ENCODE measurements at places on chromosomes 16 and 17.

- DNase-seq: no peak
Observed at GRCh38 chr17:80260791-80261158, at the start of gene RNF213. TSS of gene RNF213 (plus strand) at chr17:80260852. CDS start at chr17:80263682, 2,830 bp downstream.

DNA sequence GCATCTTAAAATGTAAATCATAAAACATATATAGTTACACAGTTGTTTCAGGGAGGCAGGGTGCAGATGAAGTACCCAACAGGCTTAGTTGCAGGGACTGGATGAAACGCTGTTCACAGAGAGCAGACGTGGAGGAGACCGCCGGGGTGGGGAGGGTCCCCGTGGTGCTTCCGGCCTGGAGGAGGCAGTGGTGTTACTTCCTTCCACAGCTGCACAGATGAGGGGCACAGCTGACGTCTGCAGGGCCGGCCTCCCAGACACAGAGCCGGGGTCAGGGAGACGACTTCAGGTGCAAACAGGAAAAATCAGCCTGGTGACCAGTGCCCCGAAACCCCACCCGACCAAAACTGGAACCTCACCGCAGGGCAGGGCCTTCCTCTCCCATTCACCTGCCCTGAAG is 17.1 kb downstream of the SPIRE2 start:
- DNase-seq: no peak

GRCh38 chr16:2715064-2715463 is 5.0 kb downstream of the PRSS27 start:
- no peak for DNase-seq

DNA sequence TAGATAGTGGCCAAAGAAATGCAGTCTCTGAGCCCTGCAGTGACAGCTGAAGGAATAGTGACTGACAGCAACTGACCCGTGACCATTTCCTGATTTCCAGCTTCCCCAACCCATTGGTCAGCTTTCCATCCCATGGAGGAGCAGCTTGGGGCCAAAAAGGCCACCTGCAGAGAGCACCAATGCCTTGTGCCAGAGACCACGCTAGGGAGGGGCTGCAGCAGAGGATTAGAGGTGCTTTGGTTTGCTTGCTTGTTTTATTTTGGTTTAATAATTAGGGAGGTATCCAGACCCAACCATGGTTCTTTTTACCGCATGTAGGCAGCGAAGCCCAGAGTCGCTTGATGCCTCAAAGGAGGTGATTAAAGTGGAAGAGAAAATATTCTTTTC is 61.3 kb upstream of the SIAH1 start:
- no peak for DNase-seq

DNA sequence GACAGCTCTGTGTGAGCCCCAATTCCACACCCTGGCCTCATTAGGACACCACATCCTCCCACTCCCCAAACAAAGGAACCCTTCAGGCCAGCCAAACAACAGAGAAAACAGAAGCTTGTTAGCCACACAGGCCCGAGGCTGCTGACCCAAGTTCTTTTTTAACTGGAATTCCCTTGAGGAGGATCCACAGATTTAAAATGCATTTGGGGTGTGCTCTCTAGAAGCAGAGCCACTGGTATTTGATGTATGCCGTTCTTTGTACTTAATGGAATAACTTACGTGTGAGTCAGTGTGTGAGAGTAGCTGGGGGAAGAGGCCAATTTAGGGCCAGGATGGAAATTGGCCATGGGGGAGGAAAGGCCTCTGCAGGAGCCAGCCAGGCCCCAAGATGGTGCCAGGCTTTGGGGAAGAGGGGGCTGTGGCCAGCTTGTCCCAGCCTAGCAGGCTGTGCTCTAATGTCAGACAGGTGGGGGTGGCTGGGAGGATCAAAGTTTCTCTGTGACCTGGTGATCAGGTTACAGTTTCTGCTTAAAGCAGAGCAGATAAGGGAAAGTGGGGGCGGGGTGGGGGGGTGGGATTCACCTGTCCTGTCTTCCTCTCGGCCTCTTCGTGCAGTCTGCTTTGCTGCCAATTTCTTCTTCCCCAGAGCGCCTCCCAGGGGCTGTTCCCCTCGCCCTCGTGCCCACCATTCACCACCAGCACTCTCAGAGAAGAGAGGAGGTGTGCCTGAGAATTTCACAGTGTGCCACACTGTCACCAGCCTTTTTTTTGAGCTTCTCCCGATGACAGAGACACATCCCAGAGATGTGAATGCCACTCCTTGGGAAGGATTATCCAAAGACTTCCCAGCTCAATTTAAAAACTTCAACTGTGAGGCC is 50.8 kb downstream of the TOM1L2 start:
- DNase-seq: no peak

DNA sequence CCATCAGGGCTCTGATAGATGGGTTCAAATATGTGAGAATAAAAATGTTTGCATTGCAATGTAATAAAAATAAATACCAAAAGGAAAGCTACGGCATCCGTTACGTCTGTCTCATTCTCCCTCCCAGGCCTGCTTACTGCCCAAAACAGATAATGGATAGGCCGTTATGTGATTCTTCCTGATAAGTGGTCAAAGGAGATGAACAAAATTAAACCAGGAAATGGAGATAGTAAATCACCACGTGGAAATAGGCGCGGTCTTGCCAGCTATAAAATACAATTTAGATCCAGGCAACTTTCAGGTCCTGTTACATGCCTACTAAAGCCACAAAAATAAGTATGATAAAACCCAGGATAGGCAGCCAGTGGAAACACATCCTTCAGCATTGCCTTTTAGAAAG is 49.5 kb upstream of the CCL1 start:
- no peak for DNase-seq

- no peak for DNase-seq
Observed at GRCh38 chr16:11689031-11689840, 21.0 kb downstream of the SNN start.

DNA sequence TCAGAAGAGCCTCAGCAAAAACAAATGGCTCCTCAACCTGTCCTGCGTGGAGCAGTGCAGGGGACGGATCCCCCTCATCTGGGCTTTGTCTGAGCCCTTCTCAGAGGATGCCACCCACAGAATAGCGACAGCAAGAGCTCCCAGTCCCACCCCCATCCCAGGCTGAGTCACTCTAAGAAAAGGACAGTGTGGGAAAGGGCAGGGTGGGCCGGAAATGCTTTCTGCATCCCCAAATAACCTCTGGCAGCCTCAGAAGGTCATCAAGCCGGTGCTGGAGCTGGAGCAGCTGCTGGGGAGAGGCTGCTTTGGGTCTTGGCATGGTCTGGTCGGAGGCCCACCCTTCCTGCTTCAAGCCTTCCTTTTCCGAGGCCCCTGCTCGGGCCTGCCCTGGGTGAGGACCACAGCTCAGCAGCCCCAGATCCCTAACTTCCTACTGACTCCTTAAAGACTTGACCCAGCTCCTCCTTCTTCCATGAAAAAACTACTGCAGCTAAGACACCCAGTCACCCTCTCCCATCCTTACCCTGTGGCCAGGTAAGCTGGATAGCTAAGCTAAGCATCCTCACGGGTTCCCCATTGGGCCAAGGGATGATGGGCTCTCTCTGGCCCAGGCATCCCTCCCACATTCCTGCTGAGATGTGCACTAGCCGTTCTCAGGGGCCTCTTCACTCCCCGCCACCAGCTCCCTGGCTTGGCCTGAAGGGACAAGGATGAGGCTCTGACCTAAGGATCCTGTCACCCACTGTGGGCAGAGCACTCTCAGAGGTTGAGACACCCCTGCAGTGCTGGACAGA is 8.7 kb downstream of the SLC12A4 start:
- DNase-seq: no peak

- no peak for DNase-seq
Observed at GRCh38 chr16:67967183-67967957, 1.1 kb downstream of the SLC12A4 start.

DNA sequence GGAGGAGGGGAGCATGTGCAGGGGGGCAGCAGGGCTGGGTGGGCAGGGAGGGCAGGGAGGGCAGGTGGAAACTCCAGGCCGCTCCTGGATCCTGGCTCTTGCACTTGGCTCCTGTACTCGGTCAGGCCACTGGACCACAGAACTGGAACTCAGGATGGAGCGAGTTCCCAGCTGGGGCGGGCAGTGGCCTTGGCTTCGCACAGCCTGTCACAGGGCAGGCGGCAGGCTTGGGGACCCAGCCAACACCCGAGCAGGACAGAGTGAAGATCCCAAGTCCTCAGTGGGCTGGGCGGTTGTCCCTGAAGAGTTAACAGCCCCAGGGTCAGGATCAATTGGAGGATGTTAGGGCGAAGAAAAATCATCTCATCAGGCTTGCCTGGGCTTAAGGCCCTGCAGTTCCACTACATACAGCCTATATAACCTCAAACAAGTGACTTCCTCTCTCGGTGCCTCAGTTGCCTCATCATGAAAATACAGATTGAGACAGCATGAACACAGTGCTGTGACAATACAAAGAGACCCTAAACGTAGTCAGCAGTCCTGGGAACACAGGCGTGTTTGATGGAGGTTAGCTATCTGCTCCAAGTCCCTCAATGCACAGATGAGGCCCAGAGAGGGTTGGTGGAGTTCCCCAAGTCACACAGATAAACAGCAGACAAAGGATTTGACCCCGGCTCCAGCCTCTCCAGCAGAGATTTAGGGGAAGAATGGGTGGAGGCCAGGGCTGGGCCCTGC is 21.9 kb downstream of the ZNF423 start:
- no peak for DNase-seq

DNA sequence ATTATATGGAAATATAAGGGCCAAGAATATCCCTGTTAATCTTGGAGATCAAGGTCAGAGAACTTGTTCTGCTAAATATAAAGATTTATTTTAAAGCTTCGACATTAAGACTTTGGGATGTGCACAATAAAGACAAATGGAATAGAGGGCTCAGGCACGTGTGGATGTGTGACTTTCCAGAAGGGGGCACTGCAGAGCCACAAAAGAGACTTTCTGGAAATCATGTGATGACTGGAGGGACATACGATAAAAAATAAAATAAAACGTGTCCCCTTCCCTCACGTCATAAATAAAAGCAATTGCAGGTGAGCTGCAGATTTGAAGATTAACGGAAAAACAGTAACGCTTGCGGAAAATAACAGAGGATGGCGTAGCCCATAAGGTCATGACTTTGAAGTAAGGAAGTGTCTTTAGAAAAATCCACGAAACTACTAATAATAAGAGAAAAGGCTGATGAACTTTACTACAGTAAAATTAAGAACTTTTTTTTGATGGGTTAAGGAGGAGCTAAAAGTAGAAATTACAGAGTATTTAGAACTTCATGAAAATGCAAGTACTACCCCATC is 9.4 kb upstream of the ENGASE start:
- no peak for DNase-seq

- no peak for DNase-seq
Observed at GRCh38 chr17:58410714-58411407, 6.5 kb downstream of the RNF43 start.

DNA sequence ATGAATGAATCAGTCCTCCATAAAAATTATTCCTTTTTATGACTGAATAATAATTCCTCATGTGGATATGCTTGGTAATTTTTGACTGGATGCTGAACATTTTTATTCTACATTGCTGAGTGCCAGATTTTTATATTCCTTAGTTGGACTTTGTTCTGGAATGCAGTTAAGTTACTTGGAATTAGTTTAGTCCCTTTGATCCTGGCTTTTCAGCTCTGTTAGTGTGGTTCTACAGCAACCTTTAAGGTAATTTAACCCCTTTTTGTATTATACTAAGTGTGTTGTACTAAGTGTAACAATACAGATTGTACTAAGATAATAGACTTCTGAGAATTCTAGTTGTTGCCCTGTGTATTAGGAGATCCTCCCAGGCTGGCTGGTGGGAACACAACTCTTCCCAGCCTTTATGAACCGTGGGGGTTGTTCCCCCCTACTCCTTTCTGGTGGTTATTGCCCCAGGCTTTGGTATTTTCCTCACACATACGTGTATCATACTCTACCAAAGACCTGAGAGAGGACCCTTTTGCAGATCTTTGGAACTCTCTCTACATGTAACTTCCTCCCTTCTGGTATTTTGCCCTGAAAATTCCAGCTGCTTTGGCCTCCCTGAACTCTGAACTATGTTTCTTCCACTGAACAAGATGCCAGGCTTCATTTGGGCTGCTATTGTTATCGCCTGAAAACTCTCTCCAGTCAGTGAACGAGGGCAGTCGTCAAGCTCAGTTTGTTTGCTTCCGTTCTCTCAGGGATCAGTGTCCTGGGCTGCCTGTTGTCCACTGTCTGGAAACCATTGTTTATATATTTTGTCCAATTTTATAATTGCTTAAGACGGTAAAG is 30.5 kb downstream of the TANGO6 start:
- DNase-seq: no peak

GRCh38 chr17:36884495-36885152 is 52.7 kb upstream of the LHX1 start:
- no peak for DNase-seq

GRCh38 chr17:10046786-10047785 is 142.0 kb upstream of the RCVRN start:
- DNase-seq: no peak

GRCh38 chr16:29318037-29318436 is 88.5 kb downstream of the NPIPB11 start:
- no peak for DNase-seq

- no peak for DNase-seq
Observed at GRCh38 chr17:78488156-78488555, 89.0 kb downstream of the DNAH17 start.

DNA sequence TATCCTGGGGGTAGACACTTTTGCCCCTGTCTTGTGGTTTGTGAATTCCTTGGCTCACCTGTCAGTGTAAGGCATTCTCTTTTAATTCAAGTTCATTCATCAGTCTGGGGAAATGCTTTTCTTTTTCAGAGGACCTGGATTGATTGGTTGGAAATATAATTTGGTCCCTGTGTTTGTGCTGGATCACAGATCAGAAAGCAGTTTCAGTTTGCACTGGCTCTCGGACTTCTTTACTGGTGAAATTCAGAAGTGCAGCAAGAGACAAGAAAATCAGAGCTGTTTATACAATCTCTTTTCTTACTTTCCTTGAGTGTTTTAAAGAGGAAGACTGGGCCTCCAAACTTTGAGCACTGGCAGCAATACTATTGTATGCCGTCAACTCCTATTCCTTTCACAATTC is 161.8 kb upstream of the KCNJ16 start:
- DNase-seq: no peak

- no peak for DNase-seq
Observed at GRCh38 chr16:54930005-54930868, at the start of gene IRX5. TSS of gene IRX5 (plus strand) at chr16:54930865. CDS start at chr16:54931199, 334 bp downstream.

GRCh38 chr17:66684261-66684660 is 150.7 kb upstream of the CACNG5 start:
- no peak for DNase-seq

GRCh38 chr17:69525920-69526841 is 111.7 kb downstream of the MAP2K6 start:
- DNase-seq: peak; percentile 35

- DNase-seq: no peak
Observed at GRCh38 chr17:79668344-79669250, 57.7 kb upstream of the RBFOX3 start.

- DNase-seq: no peak
Observed at GRCh38 chr16:81693041-81693743, 85.9 kb upstream of the PLCG2 start.

- DNase-seq: no peak
Observed at GRCh38 chr16:89409161-89409711, 81.1 kb downstream of the ANKRD11 start.

- DNase-seq: no peak
Observed at GRCh38 chr17:3989041-3989886, 25.0 kb upstream of the ATP2A3 start.

- DNase-seq: no peak
Observed at GRCh38 chr17:31067691-31068184, 27.0 kb upstream of the NF1 start.

GRCh38 chr16:46932802-46933201 is 40.7 kb downstream of the DNAJA2 start:
- peak; percentile 27 for DNase-seq

All from iPS DF 6.9 (cell line).